ENCODE measurements at places on chromosomes 6 and 20. TPM values are rescaled to one million over a fixed set of nuclear protein-coding genes. Genes with fewer than 3 reads are reported as not detected.

GRCh38 chr20:44738813-44739477 is 6.7 kb upstream of the KCNK15 start:
- no peaks in the 10 kb centered on the region for H3K4me1 ChIP-seq
- H3K27ac ChIP-seq: no peak overlapping the region
- H3K27me3 ChIP-seq: no peaks in the 10 kb centered on the region
- no peaks in the 10 kb centered on the region for H3K36me3 ChIP-seq
- DNase-seq: peak; percentile 63

DNA sequence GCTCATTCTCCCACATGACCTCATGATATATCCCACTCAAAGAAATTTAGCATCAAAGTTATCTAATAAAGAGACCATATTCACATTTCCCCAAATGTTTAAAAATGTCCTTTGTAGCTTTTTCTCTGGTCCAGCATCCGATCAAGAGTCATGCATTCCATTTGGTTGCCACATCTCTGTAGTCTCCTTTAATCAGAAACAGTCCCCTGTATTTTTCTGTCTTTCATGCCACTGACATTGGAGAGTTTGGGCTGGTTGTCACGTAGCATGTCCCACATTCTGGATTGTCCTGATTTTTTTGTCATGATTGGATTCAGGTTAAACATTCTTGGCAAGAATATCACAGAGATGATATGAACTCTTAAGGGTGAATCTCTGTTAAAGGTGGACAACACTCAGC is 55.7 kb downstream of the SNX5 start:
- no peak overlapping the region for H3K4me3 ChIP-seq
- H3K27me3 ChIP-seq: 0 out of 2 replicates have a peak, but pooled peaks cover 1% of the 10 kb centered on the region
- H3K36me3 ChIP-seq: no peaks in the 10 kb centered on the region
- no peaks in the 10 kb centered on the region for H3K4me1 ChIP-seq

DNA sequence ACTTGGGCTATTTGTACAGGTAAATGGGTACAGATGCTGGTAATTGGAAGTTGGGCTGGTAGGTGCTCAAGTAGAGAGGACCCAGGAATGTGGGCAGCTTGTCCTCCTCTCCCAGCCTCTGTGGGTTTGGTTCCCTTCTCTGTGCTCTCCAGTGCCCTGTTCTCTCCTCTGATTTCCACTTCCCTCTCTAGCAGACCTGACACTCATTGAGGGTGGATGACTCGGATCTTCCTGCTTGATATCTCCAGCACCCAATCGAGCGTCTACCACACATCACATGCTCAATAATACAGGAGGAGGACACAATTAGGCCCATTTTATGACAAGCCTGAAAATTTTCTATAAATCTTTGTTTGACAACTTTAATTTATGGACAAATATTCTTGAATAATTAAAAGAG is 23.7 kb downstream of the CST1 start:
- no peak overlapping the region for H3K27ac ChIP-seq
- H3K4me1 ChIP-seq: no peaks in the 10 kb centered on the region
- no peaks in the 10 kb centered on the region for H3K36me3 ChIP-seq

DNA sequence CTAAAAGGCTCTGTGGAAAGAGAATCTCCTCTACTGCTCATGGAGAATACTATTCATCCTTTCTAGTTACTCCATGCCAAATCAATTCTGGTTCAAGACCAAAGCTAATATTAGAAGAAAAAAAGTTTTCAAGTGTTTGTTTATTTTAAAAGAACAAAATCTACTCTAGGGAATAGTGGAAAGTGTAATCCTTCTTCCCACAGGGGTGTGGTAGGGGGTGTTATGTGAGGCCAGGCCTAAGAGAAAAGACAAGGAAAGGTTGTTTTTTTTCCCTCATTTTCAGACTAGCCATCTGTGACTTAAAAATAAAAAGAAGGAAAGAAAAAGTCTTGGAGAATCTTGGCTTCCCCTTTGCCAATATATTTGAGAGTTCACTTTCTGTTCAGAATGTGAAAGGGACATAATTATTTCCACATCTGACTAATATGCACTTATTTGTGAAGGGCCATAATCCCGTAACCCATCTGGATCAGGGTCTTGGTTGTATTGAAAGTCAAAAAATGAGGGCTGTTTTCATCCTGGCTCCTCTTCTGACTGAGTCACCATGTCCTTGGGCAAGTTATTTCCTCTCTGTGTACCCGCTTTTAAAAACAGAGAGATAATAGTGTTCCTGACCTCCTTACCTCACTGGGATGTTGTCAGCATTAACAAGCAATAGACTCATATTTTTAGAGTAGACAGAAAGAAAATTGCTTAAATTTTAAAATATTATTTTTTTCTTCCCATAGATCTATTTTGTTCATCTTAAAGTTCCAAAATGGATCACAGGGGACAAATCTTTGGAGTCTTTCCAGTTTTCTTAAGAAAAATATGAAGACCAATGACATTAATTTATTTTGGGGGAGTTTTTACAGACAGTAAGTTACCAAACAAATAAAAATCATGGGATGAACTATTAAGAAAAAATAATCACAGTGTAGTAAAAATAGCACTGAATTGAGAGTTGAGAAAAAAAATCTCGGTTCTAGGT is 233.7 kb downstream of the IBTK start:
- H3K36me3 ChIP-seq: no peaks in the 10 kb centered on the region

DNA sequence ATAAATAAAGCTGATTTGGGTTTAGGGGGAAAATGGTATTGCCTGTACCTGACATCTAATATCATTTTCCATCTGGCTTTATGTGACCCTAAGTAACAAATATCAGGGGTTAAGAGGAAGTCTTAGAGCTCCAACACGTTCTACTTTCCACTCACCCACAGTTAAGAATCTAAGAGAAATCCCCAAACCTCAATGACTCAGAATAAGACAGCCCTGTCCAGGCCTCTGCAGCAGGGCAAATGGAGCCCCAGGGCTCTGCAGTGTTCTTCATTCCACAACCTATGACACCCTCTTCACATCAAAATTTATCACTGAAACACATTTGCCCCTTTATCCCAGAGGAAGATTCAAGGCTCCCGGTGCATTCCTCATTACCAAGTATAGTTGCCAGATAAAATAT is 20.3 kb upstream of the TENT5A start:
- DNase-seq: peak; percentile 45
- H3K4me1 ChIP-seq: no peaks in the 10 kb centered on the region
- H3K4me3 ChIP-seq: no peak overlapping the region
- no peaks in the 10 kb centered on the region for H3K27me3 ChIP-seq
- H3K36me3 ChIP-seq: no peaks in the 10 kb centered on the region
- no peak overlapping the region for H3K27ac ChIP-seq

GRCh38 chr20:13723011-13723410 is 61.7 kb downstream of the ESF1 start:
- H3K27me3 ChIP-seq: no peaks in the 10 kb centered on the region
- peaks cover 4% of the 10 kb centered on the region for H3K36me3 ChIP-seq
- no peak overlapping the region for H3K27ac ChIP-seq
- H3K4me3 ChIP-seq: no peak overlapping the region

DNA sequence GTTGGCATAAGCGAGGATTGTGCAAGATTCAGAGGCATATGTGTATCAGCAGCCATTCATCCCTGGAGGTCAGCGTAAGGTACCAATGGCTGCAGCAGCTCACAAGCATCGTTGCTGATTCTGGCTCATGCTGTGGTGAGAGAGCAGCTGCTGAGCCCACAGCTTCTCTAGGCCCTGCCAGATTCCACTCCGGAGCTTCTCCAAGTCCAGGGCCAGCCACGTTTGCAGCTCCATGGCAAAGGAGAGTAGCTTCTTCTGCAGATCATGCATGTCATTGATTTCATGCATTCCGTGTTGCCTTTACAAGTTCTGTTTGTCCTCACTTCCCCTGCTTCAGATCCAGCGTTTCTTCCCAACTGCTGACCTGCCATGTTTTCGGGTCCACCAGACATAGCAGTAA is 474.8 kb upstream of the ID4 start:
- H3K4me1 ChIP-seq: no peaks in the 10 kb centered on the region
- no peak overlapping the region for H3K27ac ChIP-seq
- H3K4me3 ChIP-seq: no peak overlapping the region

- H3K4me3 ChIP-seq: no peak overlapping the region
- no peak for DNase-seq
- no peak overlapping the region for H3K27ac ChIP-seq
- peaks cover 45% of the 10 kb centered on the region for H3K4me1 ChIP-seq
- no peaks in the 10 kb centered on the region for H3K27me3 ChIP-seq
Observed at GRCh38 chr20:49664612-49665313, 48.9 kb downstream of the B4GALT5 start.

DNA sequence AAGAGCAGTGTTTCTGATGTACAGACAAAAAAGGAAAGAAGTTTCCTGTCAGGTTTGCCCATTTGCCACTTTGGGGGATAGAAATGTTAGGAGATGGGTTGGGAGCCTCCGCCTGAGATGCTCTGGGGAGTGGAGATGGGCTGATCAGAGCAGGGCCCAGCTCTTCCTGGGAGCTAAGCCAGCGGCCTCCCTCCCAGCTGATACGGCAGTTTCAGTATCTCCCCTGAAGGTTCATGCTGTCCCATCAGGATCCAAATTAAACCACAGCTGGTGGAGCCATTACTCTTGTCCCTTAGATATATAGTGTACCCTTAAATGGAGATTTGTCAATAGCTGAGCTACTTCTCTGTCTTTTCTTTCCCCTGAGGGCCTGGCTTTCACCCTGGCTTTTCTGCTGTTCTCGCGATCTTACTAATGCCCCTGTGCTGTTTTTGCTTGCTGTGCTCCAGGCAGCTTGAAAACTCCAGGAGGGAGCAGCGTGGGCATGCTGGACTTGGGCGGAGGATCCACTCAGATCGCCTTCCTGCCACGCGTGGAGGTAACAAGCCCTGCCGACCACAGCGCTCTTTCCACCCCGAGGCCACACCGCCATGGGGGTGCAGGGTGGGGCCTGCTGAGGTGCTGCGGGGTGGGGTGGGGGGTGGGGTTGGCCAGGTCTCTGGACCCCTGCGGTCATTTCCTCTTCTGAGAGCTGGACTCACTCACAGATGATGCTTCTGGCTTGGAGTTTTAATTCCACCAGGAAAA is 20.9 kb downstream of the ENTPD6 start:
- no peaks in the 10 kb centered on the region for H3K4me1 ChIP-seq
- no peak for DNase-seq
- no peaks in the 10 kb centered on the region for H3K27me3 ChIP-seq
- H3K36me3 ChIP-seq: peaks cover 10% of the 10 kb centered on the region

DNA sequence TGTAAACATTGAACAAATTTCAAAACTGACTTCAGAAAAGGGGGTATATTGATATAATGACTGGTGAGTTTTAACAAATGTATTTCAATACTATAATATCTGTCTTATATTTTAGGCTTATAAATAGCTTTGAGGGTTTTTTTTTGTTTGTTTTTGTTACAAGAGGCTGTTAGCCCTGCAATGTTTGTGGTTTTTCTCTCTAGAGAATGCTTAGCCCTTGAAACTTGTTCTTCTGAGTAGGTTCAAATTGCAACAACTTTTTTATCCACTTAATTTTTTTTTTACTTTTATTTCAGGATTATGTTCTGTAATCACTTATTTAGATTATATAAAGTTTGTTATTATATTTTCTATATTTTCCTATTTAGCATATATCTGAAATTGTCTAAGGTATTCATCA is 333.2 kb downstream of the RIMS1 start:
- H3K27ac ChIP-seq: no peak overlapping the region
- no peaks in the 10 kb centered on the region for H3K36me3 ChIP-seq
- H3K4me3 ChIP-seq: no peak overlapping the region
- H3K27me3 ChIP-seq: no peaks in the 10 kb centered on the region

DNA sequence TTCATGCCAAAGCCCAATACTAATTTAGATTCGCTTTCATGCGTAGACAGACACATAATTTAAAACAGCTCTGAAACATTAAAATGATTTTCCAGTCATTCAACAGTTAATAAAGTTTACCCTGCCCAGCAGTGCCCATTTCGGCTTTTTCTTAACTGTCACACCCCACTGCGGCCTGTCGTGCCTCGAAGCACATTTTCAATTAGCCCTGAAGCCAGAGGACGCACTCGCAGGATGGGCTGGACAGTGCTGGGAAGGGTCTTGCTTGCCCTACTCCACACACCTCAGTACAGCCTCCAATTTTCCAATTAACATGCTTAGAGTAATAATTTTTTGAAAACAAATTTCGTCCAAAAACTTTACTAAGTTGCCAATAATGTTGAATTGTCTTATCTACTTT is 35.3 kb downstream of the TAF4 start:
- H3K4me3 ChIP-seq: no peak overlapping the region
- peaks cover 22% of the 10 kb centered on the region for H3K4me1 ChIP-seq
- H3K27ac ChIP-seq: peak overlapping the region; percentile 57
- peaks cover 2% of the 10 kb centered on the region for H3K36me3 ChIP-seq

DNA sequence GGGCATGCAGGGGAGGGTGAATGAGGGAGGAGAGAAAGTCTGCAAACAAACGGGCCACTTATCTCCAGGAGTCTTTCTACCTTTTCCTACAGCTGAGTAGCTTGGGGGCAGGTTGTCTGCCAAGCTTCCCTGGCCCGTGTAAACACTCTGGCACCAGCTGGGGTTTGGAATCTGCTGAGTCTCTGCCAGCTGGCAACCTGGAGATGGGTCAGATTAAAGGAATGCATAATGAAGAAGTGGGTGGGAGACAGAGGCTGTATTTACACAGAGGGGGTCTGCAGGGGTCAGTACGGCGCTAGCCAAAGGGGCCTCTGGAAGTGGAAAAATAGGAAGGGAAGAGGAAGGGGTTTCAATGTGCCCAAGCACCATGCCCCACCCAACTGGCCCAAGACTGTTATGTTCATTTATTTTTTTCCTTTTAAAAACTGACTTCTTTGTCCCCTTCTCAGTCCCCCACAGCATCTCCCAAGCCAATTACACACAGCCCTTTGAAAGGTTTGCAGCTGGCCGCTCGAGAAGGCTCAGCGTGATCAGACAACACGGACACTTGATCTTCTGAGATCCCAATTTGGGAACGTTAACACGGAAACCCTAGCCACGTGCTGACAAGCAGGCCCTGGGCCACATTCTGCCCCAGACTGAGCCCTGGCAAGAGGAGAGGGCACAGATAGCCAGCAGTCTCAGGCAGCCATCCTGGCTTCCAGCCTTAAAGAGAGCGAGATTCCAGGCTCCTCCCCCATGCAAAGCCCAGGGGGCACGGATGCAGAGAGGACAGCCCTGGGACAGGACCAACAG is 25.2 kb downstream of the TRAM2 start:
- H3K27ac ChIP-seq: peak overlapping the region; percentile 38
- peaks cover 29% of the 10 kb centered on the region for H3K4me1 ChIP-seq
- H3K36me3 ChIP-seq: no peaks in the 10 kb centered on the region
- no peak overlapping the region for H3K4me3 ChIP-seq
- no peak for DNase-seq

DNA sequence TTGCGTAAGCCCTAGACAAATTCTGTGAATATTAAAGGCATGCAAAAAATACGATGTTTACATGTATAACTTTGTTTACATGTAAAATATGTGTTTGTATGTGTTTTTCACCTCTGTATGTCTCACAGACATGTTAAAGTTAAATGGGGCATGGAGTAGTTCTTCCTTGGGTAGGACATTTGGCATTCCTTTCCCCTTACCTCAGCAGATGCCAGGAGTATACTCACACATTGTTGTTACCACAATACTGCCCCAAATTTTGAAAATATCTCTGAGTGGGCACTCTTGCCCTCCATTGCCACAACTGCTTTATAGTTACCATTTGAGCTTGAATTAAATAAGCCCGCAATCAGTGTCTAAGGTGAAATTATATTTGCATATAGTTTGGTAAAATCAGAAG is 147.5 kb downstream of the MYO6 start:
- no peak for DNase-seq
- H3K27me3 ChIP-seq: no peaks in the 10 kb centered on the region
- no peak overlapping the region for H3K27ac ChIP-seq
- H3K36me3 ChIP-seq: no peaks in the 10 kb centered on the region
- no peaks in the 10 kb centered on the region for H3K4me1 ChIP-seq
- no peak overlapping the region for H3K4me3 ChIP-seq

- no peaks in the 10 kb centered on the region for H3K36me3 ChIP-seq
- DNase-seq: no peak
- no peak overlapping the region for H3K4me3 ChIP-seq
- no peak overlapping the region for H3K27ac ChIP-seq
Observed at GRCh38 chr6:106318851-106319250, 6.7 kb downstream of the ATG5 start.

The PNLDC1 gene
- not detected for total RNA-seq

The PTCHD4 gene
- total RNA-seq: not detected

The MUC21 gene
- not detected for total RNA-seq

The SMOC2 gene
- total RNA-seq: 0.10 TPM
